ENCODE measurements at places on chromosomes 12 and 14.
A peak's percentile ranks its signal among the peaks of the same experiment; 100 is the strongest.

DNA sequence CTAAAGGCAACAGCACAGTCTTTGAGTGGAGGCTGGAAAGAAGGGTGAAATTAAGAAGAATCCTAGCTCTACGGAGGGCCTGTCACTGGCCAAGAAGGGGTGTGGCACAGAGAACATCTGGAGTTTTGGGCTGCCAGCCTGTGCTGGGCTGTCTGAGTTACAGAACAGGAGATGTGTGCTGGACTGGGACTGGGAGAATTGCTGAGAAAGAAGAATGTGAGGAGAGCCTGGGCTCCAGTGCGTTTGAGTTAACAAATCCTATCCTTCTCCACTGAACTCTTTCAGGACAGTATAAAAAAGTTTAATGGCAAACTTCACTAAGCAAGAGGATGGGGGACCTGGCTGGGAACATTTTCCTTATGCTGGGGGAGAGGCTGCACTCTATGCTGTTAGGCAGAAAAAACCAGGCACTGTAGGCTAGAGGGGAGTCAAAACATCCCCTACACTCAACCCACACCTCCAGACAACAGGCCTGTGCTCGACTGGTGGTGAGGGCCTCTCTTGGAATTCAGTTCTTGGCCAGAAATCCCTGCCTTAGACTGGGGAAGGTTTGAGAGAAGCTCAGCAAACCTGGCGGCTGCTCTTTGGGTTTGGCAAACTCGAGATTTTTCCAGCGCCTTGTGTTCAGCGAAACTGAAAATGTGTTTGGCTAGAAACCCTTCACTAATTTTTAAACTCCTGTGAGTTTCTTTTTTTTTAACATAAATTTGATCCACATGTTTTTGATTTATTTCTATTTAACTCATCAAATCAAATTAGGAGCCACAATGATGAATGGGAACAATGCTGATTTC lies 217.3 kb downstream of the MON2 start:
- no peak for DNase-seq

DNA sequence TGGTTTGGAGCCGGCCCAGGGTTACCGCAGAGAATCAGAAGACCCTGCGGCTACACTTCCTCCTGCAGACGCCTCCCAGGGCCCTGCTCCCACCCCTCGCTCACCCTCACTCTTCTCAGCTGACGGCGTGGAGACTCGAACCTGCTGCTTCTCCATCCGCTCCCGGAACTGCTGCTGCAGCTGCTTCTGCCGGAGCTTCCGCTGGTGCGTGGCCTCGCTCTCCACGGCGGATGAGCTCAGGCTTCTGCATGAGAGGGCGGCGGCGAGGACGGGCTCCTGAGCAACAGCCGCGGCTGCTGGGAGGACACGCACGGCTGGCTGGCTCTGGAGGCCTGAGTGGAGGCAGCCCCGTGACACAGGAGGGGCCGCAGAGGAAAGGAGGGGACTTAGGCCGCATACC lies 33.3 kb downstream of the RAD52 start:
- no peak for DNase-seq

GRCh38 chr12:53564278-53564677 lies 57.0 kb upstream of the NPFF start:
- DNase-seq = no peak

- DNase-seq = no peak
These were observed 9.6 kb downstream of the ITPR2 start for GRCh38 chr12:26823390-26823789.

- no peak for DNase-seq
These were observed 60.2 kb upstream of the FERMT2 start for GRCh38 chr14:53011053-53011462.

- no peak for DNase-seq
These were observed 21.9 kb upstream of the OR10P1 start for GRCh38 chr12:55614764-55615163.

DNA sequence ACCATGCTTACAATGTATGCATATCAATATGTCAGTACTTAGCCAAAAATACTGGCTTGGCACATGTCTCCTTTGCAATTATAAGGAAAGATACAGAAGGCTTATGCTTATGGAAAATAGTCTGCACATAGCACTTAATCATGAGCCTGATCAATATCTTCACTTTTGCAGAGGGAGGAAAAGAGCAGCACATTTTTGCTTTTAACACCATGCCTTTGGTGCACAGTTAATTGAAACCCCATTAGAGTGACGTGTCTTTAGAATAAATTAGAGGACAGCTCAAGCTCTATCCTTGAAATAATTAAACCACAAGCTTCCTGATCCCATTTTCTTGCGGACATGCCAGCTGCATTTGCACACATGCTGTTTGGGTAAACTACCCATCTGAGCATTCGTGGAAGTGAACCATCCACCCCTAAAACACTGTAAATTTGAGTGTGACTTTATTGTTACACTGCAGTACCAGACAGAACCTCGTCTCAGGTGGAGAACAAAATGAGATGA lies 839.9 kb upstream of the MGAT4C start:
- no peak for DNase-seq

GRCh38 chr14:92322516-92322915 lies 449 bp upstream of the SLC24A4 start:
- DNase-seq = no peak

- no peak for DNase-seq
These were observed 233.3 kb upstream of the EGLN3 start for GRCh38 chr14:34184126-34184525.

DNA sequence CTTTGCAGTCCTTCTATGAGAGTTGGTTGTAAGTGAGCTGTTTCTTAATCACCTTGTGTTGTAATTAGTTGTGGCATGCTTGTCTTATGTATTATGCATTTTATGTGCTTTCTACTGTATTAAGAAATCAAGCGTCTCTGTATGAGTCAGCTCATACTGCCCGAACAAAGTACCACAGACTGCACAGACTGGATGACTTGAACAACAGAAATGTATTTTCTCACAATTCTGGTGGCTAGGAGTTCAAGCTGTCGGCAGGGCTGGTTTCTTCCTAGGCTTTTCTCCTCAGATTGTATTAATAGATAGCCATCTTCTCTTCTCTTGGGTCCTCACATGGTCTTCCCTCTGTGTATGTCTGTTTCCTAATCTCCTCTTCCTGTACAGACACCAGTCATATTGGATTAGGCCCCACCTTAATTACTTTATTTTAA lies 77.7 kb downstream of the FLRT2 start:
- no peak for DNase-seq

DNA sequence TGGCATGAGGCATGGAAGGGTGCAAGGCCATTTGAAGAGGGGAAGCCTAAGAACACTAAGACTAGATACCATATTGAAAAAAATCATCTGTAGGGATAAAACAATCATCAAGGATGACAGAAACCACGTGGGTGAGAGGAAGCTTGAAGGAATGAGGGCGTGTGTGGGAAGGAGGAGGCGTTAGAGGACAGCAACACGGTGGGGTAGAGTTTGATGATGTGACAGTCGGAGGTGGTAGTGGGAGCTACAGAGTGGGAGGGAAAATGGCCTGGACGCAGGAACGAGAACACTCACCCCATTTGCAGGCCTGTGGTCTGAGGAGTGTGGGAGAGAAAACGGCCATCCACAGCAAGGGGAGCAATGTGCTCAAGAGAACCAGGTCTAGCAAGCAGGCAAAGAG lies 25.4 kb upstream of the NUDT4 start:
- DNase-seq = no peak

GRCh38 chr12:67758119-67758518 lies 109.6 kb downstream of the DYRK2 start:
- peak; percentile 33 for DNase-seq

DNA sequence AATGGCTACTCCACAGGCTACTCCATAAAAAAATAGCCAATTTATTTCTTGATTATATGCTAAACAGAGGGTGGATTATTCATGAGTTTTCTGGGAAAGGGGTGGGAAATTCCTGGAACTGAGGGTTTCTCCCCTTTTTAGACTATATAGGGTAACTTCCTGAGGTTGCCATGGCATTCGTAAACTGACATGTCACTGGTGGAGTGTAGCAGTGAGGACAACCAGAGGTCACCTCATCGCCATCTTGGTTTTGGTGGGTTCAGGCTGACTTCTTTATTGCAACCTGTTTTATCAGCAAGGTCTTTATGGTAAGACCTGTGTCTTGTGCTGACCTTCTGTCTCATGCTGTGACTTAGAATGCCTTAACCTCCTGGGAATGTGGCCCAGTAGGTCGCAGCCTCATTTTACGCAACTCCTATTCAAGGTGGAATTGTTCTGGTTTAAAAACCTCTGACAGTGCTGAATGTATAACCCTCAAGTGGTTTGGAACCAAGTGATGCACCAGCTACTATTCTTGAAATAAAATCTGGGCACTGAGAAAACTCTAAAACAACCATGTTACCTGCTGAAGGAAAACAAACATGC lies 27.7 kb downstream of the C12orf56 start:
- no peak for DNase-seq

DNA sequence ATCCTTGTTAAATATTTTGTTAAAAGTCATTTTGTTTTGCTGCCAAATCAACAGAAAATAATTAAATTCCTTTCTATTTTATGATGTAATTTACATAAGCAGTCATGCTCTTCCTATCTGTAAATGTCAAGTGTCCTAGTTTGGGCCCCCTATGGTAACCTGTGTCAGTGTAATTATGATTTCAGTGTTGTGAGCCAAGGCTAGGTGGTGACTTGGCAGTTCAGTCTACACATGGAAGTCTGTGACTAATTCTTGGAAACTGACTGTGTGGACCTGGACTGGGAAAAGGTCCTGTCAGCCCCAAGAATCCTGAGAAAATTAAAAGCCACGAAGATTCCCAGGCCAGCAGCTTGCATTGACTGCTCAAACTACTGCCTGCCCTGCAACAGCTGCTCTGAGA lies 371.0 kb downstream of the FUT8 start:
- DNase-seq = no peak

All from GM12892 (cell line).